ENCODE measurements at places on chromosomes 2 and 18.

DNA sequence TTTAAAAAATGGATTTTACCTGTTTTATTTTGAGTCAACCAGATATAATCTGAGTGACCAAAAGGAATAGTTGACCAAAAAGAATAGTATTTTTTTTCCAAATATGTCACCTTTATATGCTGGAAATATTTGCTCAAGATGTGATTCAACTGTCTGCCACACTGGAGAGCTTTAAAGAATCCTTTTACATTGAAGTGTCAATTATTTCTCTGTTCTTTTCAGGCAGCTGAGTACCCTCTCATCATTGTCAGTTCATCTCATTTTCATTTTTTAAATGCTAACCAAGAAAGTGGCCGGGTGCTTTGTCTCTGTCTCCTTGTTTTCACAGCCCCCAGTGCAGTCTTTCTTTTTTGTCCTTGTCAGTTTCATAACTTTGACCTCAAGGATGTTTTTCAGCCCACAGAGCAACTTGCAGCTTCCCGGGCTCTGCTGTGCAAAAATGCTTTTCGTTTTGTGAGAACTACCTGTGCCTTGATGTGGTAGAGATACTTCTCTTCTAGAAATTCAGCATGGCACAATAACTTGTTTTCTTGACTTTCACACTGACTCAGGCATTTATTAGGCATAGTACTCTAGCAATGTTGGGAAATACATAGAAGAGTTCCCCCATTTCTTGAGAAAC, 23.4 kb upstream of the CERS6 start:
- DNase-seq = no peak

GRCh38 chr2:20757405-20758090, 65.4 kb downstream of the LDAH start:
- no peak for DNase-seq

DNA sequence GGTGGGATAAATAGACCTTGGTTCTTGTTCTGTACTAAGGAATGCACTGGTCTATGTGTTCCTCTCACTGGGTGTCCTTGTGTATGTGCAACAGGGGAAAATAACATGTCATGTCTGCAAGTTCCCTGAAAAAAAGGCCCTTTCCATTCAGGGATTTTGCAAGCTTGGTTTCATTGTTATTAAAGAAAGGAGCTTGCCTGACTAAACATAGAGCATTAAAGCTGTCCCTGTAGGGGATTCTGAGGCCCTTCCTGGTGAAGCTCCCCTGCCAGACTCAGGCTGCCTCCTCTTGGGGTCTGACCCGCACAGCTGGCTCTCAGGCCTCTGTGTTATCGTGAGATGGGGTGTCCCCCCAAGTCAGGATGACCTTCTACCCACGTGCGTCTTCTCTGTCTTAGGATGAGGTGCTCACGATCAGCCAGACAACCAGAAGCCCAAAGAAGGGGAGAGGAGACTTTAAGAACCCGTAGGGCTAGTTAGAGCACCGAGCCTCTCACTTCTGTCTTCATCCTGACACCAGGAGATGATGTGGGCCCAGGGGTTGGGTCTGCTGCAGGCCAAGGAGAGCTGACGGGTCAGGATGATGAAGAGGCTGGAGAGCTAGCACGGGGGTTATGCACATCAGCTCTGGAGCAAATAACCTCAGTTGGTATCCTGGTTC, 21.2 kb downstream of the CAPG start:
- DNase-seq = no peak

DNA sequence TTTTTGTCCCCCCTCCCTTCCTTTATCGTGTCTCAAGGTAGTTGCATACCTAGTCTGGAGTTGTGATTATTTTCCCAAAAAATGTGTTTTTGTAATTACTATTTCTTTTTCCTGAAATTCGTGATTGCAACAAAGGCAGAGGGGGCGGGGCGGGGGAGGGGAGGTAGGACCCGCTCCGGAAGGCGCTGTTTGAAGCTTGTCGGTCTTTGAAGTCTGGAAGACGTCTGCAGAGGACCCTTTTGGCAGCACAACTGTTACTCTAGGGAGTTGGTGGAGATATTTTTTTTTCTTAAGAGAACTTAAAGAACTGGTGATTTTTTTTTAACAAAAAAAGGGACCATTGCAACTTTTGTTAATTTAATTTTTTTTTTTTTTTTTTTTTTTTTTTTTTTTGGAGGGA, 2.1 kb downstream of the SOX11 start:
- no peak for DNase-seq

- DNase-seq = no peak
Measured at GRCh38 chr18:30439174-30439573, 603.4 kb downstream of the DSC3 start.

DNA sequence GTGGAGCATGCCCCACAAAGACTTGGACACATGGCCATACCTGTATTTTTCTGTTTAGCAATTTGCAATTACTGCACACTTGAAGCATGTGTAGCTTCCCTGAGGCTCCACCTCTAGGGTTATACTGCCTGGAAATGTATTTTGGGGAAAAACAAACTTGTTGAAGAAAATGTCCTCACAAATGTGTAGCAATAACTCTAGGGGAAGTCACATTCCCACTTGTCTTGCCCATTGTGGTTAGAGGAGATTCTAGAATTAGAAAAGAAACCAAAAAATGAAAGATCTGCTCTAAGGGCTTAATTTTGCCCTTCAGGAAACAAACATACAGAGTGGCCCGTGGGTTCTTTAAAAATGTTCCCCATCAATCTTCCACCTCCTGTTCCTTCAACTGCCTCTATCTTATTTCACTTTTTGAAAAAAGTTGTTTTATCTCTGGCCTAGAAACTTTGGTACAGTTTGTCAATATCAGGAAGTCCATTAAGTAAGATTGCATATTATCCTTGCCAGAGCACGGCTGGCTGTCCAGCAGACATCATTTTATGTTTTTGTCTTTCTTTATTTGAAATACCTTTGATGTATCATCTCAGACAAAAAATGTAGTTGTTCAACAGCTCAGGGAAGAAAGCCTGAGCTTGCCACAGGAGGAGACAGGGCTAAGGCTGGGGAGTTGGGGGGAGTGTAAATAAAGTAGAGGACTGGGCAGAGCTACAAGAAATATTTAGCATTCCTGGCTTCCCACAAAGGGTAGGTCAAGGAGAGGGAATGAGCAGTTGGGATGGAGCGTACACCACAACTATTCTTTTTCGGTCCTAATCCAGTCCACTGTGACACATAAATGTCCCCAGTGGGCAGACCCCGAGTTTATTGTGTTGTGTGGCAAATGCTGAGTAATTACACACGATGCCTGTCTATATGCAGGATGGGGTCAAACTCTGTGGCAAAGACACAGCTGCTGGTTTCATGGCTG, 96.8 kb upstream of the CDC42EP3 start:
- no peak for DNase-seq

DNA sequence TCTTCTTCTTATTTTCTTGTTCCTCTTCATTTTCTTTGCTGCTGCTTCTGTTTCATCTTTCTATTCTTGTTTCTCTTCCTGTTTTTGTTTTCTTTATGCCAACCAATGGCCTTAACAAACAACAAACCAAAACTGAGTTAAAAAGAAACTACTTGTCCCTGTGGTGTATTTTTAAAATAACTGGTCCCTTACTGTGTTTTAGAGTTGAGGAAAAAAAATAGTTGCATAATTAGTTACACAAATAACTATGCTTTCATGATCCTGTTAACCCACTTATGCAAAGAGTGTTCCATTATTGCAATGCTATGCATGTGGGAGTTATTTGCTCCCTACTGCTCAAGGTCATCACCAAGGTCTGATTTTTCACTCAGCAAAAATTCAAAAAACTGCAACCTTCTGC, 39.5 kb upstream of the IMP4 start:
- DNase-seq = no peak

- DNase-seq = no peak
Measured at GRCh38 chr2:33312355-33312754, 164.1 kb upstream of the RASGRP3 start.

- no peak for DNase-seq
Measured at GRCh38 chr2:239398521-239398921, 2.3 kb downstream of the HDAC4 start.
